ENCODE measurements at places on chromosomes 12 and 14. TPM values are rescaled to one million over a fixed set of nuclear protein-coding genes. Genes with fewer than 3 reads are reported as not detected.

- no peaks in the 10 kb centered on the region for H3K36me3 ChIP-seq
- H3K4me1 ChIP-seq, result peaks cover 15% of the 10 kb centered on the region
- peaks cover 3% of the 10 kb centered on the region for H3K27me3 ChIP-seq
- no peak overlapping the region for H3K4me3 ChIP-seq
- DNase-seq, result no peak
Observed at GRCh38 chr12:100576331-100577036, 3.0 kb downstream of the GAS2L3 start.

DNA sequence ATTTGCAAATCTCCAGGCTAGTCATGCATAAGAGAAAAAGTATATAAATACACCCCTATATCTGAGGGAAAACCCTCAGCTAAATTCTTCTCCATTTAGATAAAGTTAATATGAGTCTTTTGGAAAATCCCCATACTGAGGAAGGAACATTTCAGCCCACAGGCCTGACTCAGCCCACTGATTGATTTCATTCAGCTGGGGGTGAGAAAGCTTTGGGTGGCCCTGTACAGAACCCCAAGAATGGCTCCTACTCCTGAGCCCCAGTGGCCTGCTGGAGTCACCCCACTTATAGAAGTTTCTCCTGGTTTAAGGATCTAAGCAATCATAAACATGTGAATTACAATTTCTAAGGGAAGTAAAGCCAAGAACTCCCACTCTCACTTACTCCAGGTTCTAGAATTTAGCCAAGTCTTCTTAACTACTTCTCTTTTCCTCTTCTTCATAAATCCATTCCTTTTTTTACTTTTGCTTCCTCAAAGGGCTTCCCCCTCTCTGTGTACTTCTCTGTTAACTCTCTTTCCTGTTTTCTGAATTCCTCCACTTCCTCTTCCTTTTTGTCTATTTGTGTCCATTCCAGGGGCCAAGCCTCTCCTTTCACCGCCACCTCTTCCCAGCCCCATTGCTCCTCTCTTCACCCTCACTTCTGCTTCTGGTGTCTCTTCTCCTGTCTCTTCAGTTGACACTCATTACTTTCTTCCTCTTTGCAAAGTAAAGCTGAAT lies 21.0 kb downstream of the RTN1 start:
- H3K27me3 ChIP-seq, result no peaks in the 10 kb centered on the region
- no peaks in the 10 kb centered on the region for H3K4me1 ChIP-seq
- DNase-seq, result no peak
- H3K4me3 ChIP-seq, result no peak overlapping the region
- no peaks in the 10 kb centered on the region for H3K36me3 ChIP-seq
- no peak overlapping the region for H3K27ac ChIP-seq

GRCh38 chr14:50045039-50045711 lies 71.2 kb downstream of the VCPKMT start:
- DNase-seq, result peak; percentile 65
- no peaks in the 10 kb centered on the region for H3K27me3 ChIP-seq
- H3K36me3 ChIP-seq, result no peaks in the 10 kb centered on the region
- peaks cover 24% of the 10 kb centered on the region for H3K4me1 ChIP-seq
- H3K4me3 ChIP-seq, result no peak overlapping the region

Gene TAS2R30
- 0.29 TPM for total RNA-seq

DNA sequence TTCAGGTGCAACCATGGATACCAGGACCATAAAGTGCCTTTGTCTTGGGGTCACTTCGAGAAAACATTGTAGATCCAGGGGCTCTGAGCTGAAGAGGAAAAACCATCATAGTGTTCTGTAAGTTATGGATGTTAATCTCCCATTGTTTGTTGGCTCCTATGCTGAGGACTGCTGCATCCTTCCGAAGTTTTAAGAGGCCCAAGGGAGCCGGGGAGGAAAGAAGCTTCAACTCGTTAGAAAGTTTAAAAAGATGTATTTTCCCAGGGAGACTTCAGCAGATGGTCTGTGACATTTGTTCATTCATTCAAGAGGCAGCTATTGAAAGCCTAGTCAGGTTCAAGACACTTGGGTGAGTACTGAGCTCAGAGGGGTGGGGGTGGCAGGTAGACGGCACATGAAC lies 378.8 kb upstream of the TBX3 start:
- no peaks in the 10 kb centered on the region for H3K4me1 ChIP-seq
- no peak overlapping the region for H3K4me3 ChIP-seq
- H3K36me3 ChIP-seq, result no peaks in the 10 kb centered on the region
- H3K27ac ChIP-seq, result no peak overlapping the region
- H3K27me3 ChIP-seq, result no peaks in the 10 kb centered on the region

DNA sequence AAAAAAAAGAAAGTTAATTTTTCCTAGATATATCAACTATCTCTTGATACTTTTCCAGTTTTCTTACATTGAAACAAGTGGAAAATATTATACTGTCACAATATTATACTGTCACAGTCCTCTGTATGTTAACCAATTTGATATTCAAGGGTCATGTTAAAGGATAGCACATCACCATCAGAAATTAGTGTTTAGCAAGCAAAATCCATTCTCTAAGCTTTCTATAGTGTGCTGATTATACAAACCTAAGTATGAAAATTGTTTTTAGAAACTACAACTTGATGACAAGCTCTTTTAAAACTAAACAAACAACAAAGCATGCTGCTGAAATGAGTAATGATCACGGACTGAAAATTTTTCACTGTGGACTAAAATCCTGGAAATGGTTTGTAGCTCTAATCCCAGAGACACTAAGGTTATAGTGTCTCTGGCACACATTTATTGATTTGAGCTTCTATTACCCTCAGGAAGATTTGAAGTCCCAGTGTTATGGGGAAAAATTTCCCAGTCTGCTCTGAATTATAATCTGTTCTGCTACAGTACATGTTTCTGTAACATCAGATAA lies 9.7 kb downstream of the SPTSSA start:
- no peaks in the 10 kb centered on the region for H3K27me3 ChIP-seq
- peaks cover 8% of the 10 kb centered on the region for H3K4me1 ChIP-seq
- no peak for DNase-seq
- no peak overlapping the region for H3K4me3 ChIP-seq
- H3K27ac ChIP-seq, result no peak overlapping the region

DNA sequence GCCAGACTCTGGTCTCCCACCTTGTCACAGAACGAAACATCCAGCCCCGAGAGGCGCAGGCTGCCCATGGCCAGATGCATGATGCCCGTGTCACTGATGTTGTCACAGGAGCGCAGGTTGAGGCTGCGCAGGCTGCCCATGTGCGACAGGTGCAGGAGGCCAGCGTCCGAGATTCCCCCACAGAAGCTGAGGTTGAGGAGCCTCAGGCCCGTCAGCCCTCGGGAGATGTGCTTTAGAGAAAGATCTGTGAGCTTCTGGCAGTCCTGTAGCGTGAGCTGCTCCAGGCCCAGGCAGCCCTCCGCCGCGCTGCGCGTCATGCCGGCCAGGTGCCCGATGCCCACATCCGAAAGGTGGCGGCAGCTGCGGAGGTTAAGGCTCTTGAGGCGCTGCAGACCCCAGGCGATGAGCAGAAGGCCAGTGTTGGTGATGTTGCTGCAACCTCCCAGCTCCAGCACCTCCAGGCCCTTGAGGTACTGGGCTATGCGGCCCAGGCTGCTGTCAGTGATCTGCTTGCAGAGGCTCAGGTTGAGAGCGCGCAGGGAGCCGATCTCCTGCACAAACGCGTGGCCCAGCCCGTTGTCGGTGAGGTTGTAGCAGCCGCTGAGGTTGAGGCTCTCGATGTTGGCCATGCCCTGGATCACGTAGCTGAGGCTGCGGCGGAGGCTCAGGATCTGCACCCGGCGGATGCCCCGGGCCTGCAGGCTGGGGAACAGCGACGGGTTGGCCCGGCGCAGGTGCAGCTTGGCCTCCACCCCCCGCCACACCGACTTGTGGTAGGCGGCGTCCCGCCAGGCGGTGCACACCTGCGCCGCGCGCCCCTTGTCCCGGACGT lies 991 bp downstream of the FBXL14 start:
- peaks cover 34% of the 10 kb centered on the region for H3K4me1 ChIP-seq
- peak; percentile 32 for DNase-seq
- no peaks in the 10 kb centered on the region for H3K36me3 ChIP-seq
- no peaks in the 10 kb centered on the region for H3K27me3 ChIP-seq

GRCh38 chr12:108711489-108712164 lies 19.7 kb downstream of the CORO1C start:
- peaks cover 66% of the 10 kb centered on the region for H3K4me1 ChIP-seq
- no peaks in the 10 kb centered on the region for H3K36me3 ChIP-seq
- H3K4me3 ChIP-seq, result no peak overlapping the region
- no peaks in the 10 kb centered on the region for H3K27me3 ChIP-seq
- H3K27ac ChIP-seq, result peak overlapping the region; percentile 33
- DNase-seq, result no peak

DNA sequence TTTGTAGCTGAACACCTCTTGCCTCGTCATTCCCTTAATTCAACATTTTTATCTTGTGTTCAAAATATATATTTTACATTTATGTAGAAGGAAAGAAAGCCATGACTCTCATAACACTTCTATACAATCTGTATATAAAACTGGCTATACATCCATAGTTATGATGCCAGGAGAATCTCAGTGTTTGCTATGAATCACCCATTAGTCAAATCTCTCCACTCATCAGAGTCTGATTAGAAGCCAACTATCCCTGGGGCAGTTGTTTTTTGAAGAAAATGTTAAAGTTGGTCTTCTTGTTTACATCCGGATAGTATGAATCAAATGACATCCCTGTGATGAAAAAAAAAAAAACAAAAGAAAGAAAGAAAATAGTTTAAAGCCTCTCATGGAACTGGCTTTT lies 503.9 kb downstream of the NELL2 start:
- H3K36me3 ChIP-seq, result no peaks in the 10 kb centered on the region
- no peak overlapping the region for H3K4me3 ChIP-seq
- no peak for DNase-seq
- H3K27me3 ChIP-seq, result no peaks in the 10 kb centered on the region
- no peak overlapping the region for H3K27ac ChIP-seq

Gene TEX52
- 0.68 TPM for total RNA-seq

Gene LRRK2
- 7.7 TPM for total RNA-seq

Gene CLEC9A
- total RNA-seq, result not detected

Gene PTPN21
- total RNA-seq, result 11.1 TPM

Gene PGF
- total RNA-seq, result 7.8 TPM

DNA sequence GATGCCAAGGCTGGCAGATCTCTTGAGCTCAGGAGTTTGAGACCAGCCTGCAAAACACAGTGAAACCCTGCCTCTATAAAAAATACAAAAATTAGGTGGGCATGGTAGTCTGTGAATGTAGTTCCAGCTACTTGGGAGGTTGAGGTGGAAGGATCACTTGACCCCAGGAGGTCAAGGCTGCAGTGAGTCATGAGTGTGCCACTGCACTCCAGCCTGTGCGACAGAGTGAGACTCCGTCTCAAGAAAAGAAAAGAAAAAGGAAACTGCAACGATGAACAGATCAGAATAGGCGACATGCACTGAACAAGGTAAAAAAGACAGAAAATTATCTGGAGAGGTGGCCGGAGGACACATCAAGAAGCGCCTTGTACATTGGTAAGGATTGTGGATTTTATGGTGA lies 273.7 kb upstream of the AMIGO2 start:
- no peak overlapping the region for H3K27ac ChIP-seq
- H3K4me1 ChIP-seq, result no peaks in the 10 kb centered on the region
- no peaks in the 10 kb centered on the region for H3K36me3 ChIP-seq
- no peak overlapping the region for H3K4me3 ChIP-seq

GRCh38 chr14:58739674-58740073 lies 101.9 kb downstream of the DACT1 start:
- H3K36me3 ChIP-seq, result no peaks in the 10 kb centered on the region
- DNase-seq, result no peak
- no peaks in the 10 kb centered on the region for H3K27me3 ChIP-seq
- H3K27ac ChIP-seq, result no peak overlapping the region
- H3K4me1 ChIP-seq, result no peaks in the 10 kb centered on the region

GRCh38 chr14:98705871-98706300 lies 566.1 kb downstream of the BCL11B start:
- H3K36me3 ChIP-seq, result no peaks in the 10 kb centered on the region
- H3K4me3 ChIP-seq, result no peak overlapping the region

- DNase-seq, result no peak
- no peak overlapping the region for H3K4me3 ChIP-seq
- no peaks in the 10 kb centered on the region for H3K27me3 ChIP-seq
- no peaks in the 10 kb centered on the region for H3K36me3 ChIP-seq
Observed at GRCh38 chr12:40684986-40685385, 7.3 kb upstream of the CNTN1 start.

DNA sequence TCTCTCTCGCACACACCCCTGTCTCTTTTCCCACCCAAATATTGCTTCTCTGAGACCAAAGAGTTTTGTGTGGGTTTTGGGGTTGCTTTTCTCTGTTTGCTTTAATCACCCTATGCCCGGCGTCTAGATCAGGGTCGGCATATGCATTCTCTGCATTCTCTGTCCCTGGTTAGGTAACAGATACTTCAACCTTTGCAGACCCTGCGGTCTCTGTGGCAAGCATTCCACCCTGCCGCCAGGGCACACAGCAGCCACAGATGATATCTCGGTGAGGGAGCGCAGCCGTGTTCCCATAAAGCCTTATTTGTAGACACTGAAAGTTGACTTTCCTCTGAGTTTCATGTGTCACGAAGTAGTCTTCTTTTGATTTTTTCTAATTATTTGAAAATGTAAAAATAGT lies 110.4 kb upstream of the FZD10 start:
- no peaks in the 10 kb centered on the region for H3K4me1 ChIP-seq
- DNase-seq, result no peak
- H3K4me3 ChIP-seq, result no peak overlapping the region
- no peaks in the 10 kb centered on the region for H3K36me3 ChIP-seq
- H3K27me3 ChIP-seq, result no peaks in the 10 kb centered on the region

Gene CCDC197
- total RNA-seq, result 0.61 TPM

Gene CELA1
- not detected for total RNA-seq

Gene KCNH3
- not detected for total RNA-seq

GRCh38 chr12:20436316-20436715 lies 68.0 kb downstream of the PDE3A start:
- no peaks in the 10 kb centered on the region for H3K36me3 ChIP-seq
- H3K4me3 ChIP-seq, result no peak overlapping the region
- peak overlapping the region; percentile 29 for H3K27ac ChIP-seq
- no peaks in the 10 kb centered on the region for H3K4me1 ChIP-seq

Gene TAS2R8
- total RNA-seq, result not detected

Gene PTCSC3
- not detected for total RNA-seq

DNA sequence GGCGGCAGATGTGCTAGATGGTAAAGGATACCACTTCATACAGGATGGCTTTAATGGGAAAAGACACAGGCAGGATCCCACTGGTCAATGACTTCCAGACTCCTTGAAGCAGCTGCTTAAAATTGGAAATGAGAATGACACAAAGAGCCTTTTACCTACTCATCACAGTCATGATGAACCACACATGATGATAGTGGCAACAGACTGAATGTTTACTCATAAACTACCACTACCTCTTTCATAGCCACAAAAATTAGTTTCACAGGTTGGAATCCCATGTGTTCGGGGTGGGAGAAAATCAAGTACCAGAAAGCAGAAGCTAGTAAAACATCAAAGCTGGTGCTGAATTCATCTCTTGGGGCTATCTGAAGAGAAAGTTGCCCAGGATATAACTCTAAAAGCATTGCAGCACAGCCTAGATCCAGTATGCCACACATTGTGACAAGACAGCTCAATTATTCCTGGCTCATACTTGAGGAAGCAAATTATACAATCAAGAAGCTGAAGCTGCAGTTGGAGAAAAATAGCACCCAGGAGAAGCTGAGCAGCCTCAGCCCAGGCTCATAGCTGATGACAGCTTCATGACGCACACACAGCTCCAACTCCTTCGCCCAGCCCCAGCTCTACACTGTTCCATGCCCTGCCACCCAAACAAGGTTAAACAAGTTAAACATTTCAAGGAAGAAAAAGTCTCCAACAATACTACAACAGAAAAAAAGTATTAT lies 29.0 kb upstream of the C12orf50 start:
- no peak for DNase-seq
- H3K36me3 ChIP-seq, result no peaks in the 10 kb centered on the region
- no peaks in the 10 kb centered on the region for H3K4me1 ChIP-seq

- peak overlapping the region; percentile 64 for H3K4me3 ChIP-seq
- H3K27ac ChIP-seq, result peak overlapping the region; percentile 88
- H3K4me1 ChIP-seq, result peaks cover 29% of the 10 kb centered on the region
- H3K27me3 ChIP-seq, result no peaks in the 10 kb centered on the region
- no peak for DNase-seq
Observed at GRCh38 chr12:50923361-50924130, 28.8 kb upstream of the HIGD1C start.

Gene RNFT2
- total RNA-seq, result not detected

Data from gastrocnemius medialis (tissue), 4 donors.